NCI-H2171 (cell line): ENCODE measurements at places on chromosomes 1 and 21.

DNA sequence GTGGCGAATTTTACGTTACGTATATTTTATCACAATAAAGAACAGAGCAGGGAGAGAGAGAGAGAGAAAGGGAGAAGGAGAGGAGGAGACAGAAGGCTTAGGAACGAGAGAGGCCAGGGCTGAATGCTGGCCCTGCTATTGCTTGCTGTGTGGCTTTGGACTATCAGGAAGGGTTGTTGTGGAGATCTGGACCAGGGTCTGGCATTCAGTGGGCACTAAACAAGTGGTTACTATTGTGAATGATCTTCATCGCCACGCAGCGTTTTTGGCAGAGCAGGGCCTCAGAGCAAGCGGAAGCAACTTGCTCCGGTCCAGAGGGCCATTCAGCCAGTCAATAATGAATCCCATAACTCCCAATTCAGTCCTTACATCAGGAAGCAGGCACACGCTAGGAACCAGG, 26.4 kb downstream of the PIK3C2B start:
- DNase-seq, result no peak

DNA sequence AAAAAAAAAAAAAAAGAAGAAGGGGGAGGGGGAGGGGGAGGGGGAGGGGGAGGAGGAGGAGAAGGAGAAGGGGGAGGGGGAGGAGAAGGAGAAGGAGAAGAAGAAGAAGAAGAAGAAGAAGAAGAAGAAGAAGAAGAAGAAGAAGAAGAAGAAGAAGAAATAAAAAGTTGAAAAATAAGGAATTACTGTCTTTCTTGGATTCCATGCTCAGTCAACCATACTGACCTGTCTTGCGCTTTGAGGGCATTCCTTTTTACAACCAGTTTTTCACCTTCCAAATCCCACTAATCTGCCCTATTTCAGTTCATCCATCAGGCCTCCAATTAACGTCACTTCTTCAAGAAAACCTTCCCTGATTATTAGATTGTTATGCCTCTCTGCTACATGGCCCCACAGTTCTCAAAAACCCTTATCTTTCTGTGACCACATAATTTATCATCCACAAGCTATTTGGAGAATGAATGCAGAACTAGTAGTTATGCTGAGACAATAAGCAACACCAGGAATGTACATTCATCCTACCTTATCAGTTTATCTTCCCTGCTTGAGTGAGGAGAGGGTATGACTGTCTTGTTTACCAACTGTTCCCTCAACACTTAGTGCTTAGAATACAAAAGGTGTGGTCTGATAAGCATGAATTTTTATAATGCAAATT, 57.5 kb upstream of the GUCA2A start:
- DNase-seq, result no peak

DNA sequence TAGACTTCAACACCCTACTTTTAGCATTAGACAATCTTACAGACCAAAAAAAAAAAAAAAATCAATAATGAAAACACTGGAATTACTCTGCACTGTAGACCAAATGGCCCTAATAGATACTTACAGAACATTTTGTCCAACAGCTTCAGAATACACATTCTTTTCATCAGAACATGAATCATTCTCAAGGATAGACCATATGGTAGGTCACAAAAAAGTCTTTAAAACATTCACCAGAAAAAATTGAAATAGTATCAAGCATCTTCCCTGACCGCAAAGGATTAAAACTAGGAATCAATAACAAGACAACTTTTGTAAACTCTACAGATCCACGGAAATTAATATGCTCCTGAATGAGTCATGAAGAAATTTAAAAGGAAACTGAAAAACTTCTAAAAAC, 22.5 kb downstream of the ZNF670 start:
- no peak for DNase-seq

DNA sequence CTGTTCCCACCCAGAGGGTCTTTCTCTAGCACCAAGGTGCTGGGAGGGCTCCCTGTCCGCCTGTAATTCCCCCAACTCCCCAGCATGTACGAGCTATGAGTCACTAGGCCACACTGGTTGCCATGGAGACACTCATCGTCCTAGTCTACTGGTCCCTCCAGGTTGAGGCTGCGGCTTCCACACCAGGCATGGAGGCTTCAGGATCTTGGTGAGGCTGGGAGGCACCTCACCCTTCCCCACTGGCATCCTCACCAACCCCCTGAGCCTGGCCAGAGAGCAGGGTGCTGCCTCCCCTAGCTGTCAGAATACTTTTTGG, 75.6 kb upstream of the KAZN start:
- no peak for DNase-seq

- DNase-seq, result no peak
Measured at GRCh38 chr1:65237503-65237902, 71.8 kb upstream of the DNAJC6 start.

DNA sequence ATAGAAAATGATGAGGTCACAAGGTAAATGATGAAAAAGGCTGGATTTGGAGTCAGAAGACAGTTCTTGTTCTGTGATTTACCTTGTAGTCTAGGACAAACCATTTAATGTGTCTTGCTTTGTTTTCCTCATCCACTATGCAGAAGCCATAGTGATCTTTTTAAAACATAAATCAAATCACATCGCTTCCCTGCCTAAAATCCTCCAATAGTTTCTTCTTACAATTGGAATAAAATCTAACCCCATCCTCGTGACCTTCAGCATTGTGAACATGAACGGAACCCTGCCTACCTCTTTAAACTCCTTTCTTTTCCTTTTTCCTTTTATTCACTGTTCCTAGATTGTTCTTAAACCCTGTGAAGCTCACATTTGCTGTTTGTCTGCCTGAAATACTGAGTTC, 204.9 kb upstream of the SAMSN1 start:
- no peak for DNase-seq

DNA sequence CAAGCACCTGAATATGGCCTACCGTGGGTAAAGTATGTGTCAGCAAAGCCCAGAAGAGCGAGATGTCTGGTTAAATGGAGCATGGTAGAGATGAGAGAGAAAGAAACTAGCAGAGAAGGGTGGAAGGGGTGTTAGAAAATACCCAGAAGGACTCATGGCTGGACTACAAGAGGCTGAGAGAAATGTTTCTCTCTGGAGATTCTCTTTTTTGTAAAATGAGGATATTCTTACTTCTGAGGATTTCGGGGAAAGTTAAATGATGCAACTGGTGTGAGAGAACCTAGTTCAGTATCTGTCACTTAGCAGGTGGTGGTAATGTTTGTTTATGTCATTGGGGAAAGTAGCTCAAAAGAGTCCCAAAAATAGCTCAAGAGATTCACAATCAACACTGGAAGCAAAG, 7.2 kb upstream of the EPS15 start:
- DNase-seq, result no peak

- DNase-seq, result no peak
Measured at GRCh38 chr1:62784509-62785365, 805 bp downstream of the ATG4C start.

- DNase-seq, result no peak
Measured at GRCh38 chr1:207848234-207848633, 62.7 kb downstream of the CD34 start.

GRCh38 chr1:25622531-25622930, 5.9 kb downstream of the MAN1C1 start:
- DNase-seq, result no peak

DNA sequence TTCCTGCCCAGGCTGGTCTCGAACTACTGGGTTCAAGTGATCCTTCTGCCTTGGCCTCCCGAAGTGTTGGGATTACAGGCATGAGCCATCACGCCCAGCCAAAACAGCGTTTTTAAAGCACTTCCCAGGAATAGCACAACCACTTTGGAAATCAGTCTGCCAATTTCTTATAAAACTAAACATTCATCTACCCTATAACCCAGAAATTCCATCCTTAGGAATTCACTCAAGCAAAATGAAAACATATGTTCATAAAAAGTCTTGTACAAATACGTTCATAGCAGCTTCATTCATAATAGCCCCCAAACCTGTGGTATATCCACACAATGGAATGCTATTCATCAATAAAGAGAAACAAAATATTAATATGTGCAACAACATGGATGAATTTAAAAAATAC, 36.1 kb downstream of the PHC2 start:
- no peak for DNase-seq

DNA sequence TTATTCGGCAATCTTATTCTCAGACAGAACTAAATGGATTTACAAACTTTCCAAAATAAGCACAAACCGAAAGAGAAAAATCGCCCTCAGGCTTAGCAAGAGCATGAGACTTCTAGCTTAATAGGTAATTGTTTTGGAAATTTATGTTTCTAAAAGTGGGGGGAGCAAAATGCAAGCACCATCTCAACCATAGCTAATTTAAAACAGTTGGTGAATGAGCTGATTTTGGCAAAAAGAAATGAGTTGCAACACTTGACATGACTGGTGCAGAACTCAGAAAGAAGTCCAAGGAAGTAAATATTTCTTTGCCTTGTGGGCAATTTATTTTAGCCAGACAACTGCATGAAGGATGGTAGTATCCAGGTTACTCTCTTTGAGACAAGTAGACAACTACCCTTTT, 71.5 kb upstream of the PTGFR start:
- DNase-seq, result no peak

- DNase-seq, result no peak
Measured at GRCh38 chr21:18478513-18478912, 74.9 kb upstream of the TMPRSS15 start.

GRCh38 chr21:25974964-25975363, 195.6 kb downstream of the APP start:
- DNase-seq, result no peak

DNA sequence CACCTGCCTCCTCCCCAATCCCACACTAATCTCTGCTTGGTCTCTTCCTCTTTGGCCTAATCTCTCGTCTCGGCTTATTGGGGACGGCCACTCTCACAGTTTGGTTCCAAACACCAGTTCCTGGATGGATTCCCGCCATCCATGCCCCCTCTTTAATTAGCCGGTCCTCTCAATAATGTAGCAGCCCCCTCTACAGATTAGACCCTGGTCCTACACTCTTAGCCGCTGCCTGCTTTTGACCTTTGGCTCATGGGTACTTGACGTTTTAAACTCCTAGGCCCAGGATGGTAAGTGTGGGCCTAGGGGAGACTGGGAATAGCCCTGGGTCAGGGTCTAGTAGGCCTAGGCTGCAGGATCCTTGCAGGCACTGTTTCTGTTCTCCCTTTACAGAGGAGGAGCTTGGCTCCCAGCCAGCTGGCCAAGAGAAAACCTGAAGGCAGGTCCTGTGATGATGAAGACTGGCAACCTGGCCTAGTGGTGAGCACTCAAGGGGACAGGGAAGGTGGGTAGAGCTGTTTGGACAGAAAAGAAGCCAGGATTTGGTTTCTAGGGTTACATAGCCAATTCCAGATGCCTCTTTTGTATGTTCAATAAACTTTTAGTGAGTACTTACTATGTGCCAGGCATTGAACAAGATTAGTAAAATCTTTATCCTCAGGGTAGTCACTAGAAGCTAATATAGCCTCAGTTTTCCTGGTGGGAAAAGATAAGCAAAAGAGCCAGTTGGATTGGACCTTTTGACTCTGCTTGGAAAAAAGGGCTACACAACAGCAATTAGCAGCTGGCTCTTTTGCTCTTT, 758 bp downstream of the RAD54L start:
- DNase-seq, result peak; percentile 38

DNA sequence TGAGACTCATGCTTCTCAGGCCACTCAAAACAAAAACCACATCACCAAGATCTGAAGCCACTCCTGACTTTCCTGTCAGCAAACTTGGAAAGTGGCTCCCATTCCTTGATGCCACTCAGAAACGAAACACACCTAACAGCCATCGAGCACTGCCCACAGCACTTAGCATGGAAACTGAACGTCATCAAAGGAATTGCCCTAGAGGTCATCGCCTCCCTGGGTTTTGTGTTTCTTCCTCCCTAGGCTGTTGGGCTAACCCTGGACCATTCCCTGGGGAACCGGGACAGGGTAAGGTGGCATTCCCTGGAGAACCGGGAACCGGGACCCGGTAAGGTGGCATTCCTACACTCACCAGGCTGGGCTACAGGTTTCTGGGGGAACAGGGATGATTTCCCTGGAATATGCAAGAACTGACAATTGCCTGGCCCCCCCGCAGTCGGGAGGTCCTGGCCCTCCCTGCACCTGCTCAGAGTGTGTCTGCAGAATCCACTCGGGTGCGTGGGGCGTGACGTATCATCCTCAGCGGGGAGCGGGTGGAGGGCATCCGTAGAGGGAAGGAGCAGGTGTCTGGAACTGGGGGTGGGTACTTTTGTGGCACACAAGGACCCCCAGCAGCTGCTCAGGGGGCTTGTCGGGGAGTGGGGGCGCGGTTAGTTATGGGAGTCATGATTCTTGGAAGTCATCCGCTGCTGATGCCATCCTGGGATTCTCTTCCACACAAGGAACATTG, 30.3 kb downstream of the SLC45A1 start:
- no peak for DNase-seq

DNA sequence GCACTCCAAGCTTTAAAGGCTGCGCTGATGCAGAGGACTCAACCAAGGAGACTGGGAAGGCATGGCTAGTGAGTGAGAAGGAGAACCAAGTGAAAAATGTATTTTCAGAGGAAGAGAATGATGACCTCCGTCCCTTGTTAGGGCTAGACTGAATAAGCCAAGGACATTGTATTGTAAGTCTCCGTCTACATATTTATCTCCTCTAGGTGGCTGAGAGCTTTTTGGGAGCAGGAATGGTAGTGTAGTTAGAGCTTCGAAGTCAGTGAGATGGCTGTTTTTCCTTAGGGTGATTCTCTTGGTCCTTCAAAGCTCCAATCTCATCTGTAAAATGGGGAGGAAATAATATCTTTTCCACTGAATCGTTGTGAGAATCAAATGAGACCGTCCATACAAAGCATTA, 37.6 kb downstream of the ZBTB40 start:
- no peak for DNase-seq

- DNase-seq, result no peak
Measured at GRCh38 chr1:209710093-209710492, 5.4 kb downstream of the HSD11B1 start.

- no peak for DNase-seq
Measured at GRCh38 chr1:151001602-151002001, 5.1 kb downstream of the MINDY1 start.

DNA sequence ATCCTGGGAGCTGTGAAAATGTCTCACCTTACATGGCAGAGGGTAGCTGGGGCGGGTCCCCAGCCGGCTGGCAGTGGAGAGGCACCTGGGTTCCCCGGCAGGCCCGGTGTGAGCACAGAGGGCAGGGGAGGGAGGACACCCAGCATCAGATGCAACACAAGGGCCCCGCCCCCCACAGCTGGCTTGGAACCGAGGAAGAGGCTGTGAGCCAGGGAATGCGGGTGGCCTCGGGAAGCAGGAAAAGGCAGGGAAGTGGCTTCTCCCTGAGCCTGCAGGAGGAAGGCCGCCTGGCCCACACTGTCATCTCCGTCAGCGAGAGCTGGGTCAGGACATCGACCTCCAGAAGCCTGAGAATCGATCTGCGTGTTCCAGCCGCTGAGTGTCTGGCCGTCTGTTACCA, 87.3 kb downstream of the SIK1 start:
- no peak for DNase-seq

DNA sequence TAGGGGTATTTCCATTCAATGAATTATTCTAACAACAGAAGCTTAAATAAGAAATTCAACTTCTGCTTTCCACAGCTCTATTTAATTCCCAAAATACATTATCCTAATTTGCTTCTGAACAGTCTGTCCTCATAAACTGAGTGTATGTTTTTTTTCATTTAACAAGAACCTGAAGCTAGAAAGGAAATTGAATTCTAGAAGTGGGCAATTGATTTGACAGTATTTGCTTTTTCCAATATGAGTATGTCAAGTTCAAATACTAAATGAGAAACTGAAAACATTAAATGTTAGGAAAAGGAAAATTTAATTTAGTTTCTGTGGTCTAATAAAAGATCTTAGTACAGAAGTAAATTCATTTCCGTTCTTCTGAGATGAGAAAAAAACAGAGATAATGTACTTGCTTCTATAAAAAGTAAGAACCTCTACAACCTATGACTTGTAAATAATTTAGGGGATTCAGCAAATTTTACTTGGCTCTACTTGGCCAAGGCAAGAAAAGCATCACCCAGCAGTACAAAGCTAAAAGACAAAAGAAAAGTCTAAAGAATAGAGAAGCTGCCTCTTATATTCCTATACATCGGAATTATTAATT, 31.1 kb downstream of the RAB3GAP2 start:
- DNase-seq, result no peak
